Stimulated activated CD4-positive, alpha-beta T cell treated with anti-CD3 and anti-CD28 coated beads, TNF-alpha, amount 100 ng/mL, for 48 hours (primary cell): ENCODE measurements at places on chromosomes 1 and 21.

DNA sequence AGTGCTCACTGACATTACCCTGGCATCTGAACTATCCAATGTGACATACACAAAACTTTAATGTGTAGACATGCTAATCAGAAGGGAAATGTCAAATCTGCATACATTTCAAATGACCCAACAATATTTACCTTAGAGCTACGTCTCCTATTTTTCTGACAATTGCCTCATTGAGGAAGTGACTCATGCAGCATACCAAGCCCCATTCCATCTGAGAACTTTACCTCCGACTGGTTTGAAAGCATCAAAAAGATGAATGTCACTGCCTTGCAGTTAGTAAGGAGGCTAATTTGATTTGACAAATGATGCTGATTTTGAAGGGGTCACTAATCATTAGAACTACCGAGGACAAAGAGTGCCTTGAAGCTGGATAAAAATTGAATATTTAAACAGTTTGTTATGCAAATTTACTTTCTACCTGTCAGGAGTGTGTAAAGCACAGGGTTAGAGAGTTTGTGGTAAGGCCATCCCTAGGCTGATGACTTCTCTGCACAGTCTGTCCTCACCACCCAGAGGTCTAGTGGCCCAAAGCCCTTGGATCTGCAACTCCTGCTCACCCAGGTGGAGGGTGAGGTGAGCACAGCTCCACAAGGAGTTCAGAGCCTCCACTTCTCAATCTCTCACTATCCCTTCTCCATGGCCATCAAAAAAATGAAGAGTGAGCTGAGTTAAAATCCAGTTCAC is 500.3 kb upstream of the C1orf87 start:
- DNase-seq: no peak

DNA sequence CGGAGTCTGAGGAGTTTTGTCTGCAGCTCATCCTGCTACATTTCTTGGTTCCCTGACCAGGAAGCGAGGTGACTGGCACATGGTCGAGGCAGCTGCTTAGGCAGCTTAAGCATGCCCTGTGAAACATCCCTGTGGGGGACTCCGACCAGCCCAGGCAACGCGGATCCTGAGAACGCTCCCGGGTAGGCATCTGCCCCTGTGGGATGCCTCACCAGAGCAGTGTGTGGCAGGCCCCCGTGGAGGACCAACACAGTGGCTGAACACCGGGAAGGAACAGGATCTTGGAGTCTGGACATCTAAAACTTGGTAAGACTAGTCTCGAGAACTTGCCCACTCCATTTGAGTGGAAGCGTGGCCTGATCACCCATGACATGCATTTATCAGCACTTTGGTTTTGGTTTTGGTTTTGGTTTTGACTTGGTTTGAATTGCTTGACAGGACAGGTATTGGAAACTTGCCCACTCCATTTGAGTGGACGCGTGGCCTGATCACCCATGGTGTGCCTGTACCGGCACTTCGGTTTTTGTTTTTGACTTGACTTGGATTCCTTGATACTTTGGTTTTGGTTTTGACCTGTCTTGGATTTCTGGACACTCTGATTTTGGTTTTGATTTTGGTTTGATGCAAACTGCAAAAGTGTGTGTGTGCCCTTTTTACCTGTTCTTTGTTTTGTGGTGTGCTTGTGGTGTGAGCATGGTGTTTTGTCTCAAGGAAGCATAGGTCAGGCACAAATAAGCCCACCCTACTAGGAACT is 12.2 kb upstream of the NEK2 start:
- DNase-seq: no peak

GRCh38 chr1:171231326-171231725 is 17.0 kb upstream of the FMO1 start:
- DNase-seq: no peak

DNA sequence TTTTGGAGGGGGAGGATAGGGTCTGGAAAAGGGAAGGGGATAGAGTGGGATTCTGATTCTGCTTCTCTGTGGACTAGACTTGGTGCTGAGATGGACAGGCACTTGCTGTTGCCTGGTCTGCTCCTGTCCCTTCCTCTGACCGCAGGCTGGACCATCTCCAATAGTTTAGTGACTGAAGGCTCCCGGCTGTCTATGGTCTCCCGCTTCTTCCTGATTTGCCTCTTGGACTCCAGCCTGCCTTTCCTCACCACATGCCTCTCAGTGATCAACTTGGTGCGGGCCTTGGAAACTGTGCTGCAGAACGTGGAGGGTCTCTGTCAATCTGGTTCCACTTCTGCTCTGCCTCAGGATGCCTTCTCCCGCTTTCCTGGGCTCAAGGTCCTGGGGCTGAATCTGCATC is 6.3 kb upstream of the ZSCAN20 start:
- no peak for DNase-seq
